CD4-positive, alpha-beta T cell treated with Interleukin-1 beta for 1 hour (primary cell): ENCODE measurements at places on chromosomes 1 and 21.

GRCh38 chr1:226981386-226981817 is 41.3 kb downstream of the COQ8A start:
- no peak for DNase-seq

GRCh38 chr1:196977278-196977677 is at the start of gene CFHR5:
Gene CFHR5 (plus strand): TSS chr1:196977556. CDS start chr1:196977665, 109 bp downstream.
- DNase-seq = no peak

GRCh38 chr1:192627901-192628300 is 8.0 kb upstream of the RGS13 start:
- no peak for DNase-seq

- peak; percentile 5 for DNase-seq
Observed at GRCh38 chr1:20430355-20431175, 55.4 kb downstream of the CAMK2N1 start.

GRCh38 chr21:38444691-38445090 is 53.6 kb downstream of the ERG start:
- no peak for DNase-seq

- DNase-seq = no peak
Observed at GRCh38 chr1:194586302-194586701, 1399.9 kb upstream of the B3GALT2 start.

DNA sequence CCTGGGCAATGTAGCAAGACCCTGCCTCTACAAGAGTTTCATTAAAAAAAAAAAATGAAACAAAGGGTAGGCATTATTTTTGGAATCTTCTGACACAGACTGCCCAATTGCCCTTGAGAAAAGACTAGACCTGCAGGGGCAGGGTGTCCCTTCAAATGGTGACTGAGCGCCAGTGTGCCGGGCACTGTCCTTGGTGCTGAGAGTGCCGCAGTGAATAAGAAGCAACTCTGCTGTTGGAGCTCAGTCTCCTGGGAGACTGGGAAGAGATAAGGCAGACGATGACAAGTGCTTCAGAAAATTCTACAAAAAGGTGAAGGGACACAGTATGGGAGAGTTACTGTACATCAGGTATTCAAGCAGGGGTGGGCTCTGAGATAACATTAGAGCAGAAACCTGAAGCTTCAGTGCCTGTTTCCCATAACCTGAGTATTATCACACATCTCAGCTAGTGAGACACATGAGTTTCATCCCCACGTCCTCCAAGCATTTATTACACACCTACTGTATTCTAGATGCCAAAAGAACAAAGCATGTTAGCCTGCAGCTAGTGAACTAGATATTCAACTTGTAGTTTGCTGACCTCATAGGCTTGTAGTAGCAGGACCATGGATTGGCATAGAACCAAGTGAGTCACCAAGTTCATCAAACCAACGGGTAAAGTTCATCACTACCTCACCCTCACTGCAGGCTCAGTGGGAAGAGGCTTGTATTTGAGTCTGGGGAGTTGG is 18.4 kb upstream of the RPL11 start:
- DNase-seq = no peak

GRCh38 chr1:183417772-183418491 is at the start of gene NMNAT2:
Gene NMNAT2 (minus strand): TSS chr1:183418380. CDS start chr1:183418267, 113 bp downstream.
- DNase-seq = no peak

DNA sequence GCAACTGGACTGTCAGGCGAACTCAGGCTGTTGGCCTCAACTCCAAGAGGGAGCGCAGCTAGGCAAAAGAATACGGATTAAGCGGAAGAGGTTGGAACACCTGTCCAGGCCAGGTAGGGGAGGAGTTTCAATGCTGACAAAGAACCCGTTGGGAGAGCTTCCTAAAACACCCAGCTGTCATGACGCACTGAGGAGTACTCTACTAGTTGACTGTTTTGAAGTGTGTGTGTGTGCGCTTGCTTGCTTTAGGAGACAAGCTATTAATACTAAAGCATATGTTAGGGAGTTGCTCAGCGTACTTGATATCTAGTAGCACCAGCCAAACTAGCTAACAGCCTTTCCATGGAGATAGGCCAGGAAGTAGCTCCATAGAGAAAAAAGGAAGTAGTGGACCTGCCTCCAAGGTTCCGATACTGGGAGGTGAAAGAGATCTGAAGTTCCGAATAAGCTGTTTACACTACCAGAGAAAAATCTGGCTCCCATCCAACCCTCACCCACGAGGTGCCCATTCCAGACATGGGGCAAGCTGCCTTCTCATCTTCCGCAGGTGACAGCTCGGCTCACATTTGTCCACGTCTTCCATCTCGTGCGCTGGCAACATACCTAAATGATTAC is 974 bp upstream of the FNBP1L start:
- peak; percentile 17 for DNase-seq

GRCh38 chr1:161390559-161390858 is 22.8 kb upstream of the CFAP126 start:
- DNase-seq = no peak

DNA sequence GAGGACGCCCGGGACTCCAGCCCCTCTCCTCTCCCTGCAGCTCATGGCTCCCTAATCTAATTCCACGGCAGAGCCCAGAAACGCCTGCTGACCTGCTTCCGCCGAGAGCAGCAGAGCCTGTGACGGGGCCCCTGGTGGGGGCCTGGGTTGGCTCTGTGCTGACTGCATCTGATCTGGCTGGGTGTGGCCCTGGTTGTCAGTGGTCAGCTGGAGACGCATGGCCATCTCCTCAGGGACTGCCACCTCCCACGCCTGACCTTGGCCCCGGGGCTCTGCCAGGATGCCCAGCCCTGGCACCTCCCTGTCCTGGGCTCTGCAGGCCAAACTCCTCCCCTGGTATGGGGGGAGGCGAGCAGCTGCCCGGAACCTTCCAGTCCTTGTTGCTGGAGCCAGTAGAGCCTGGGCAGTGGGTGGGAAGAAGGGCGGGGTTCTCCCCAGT is 1.1 kb upstream of the PLCH2 start:
- DNase-seq = no peak

- DNase-seq = no peak
Observed at GRCh38 chr1:41541592-41541952, 57.1 kb upstream of the EDN2 start.

- no peak for DNase-seq
Observed at GRCh38 chr1:1624443-1625403, 7.2 kb upstream of the MMP23B start.

GRCh38 chr1:43383449-43383848 is 6.2 kb downstream of the MED8 start:
- no peak for DNase-seq

- no peak for DNase-seq
Observed at GRCh38 chr1:1177452-1178206, 3.9 kb downstream of the TTLL10 start.

- no peak for DNase-seq
Observed at GRCh38 chr1:83735526-83735925, 263.4 kb downstream of the TTLL7 start.

GRCh38 chr1:231493421-231494185 is 34.9 kb upstream of the TSNAX start:
- DNase-seq = no peak

DNA sequence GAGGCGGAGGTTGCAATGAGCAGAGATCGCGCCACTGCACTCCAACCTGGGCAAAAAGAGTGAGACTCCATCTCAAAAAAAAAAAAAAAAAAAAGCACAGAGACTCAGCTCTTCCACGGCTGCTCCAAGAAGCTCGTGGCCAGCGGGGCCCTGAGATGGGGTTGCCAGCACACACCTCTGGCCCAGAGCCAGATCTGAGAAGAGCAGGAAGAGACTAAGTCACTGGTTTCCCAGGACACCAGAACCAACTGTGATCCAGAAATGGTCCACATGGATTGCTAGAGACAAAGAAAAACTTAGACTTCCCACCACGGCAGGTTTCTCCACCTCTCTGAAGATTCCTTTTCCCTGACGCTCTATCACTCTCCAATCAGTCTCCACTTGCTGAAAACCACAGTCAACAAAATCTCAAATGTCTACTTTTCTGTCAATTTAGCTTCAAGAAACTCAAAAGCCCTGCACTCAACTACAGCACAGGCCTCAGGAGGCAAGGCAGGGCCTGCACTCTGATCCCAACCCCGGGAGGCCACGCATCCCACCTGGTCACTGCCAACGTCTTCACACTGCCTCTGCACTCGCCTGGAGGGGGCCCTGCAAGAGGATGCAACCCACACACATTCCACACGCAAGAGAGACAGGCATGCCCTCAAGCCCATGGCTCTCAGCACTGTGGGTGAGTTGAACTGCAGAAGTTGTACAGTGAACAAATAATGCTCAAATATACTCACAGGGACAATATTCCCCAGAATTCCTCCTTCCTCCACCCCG is 79.0 kb downstream of the NPHP4 start:
- DNase-seq = no peak

DNA sequence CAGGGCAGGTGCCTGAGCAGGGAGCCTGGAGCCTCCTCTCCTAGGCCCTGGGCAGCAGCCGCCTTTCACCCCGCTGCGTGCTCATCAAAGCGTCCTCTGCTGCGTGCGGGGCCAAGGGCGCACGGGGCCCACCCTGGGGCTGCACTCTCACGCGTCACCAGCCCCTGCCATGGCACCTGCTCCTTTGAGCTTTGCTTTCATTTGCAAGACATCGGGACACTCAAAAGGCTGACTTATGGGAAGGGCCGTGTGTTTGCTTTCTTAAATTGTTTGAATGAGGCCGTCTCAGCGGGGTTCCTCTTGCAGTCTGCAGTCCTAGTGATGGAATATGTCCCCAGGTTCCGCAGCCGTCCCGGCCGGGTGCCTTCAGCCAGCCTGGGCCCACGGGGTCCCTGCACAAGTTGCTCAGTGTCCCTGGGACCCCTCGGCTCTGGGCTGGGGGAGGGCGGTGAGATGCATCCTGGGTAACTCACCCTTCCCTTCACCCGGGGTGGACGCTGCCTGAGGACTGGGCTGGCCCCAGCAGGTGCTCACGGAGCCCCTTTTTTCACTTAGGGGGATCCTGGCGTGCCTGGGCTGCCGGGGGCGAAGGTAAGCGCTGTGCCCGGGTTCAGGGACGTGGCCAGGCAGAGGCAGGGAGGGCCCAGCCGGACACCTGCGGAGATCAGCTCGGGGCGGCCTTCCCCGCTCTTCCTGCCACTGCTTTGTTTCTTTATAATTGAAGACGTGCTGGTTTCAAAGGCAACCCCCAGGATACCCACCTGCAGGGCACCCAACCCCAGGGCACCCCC is 53.1 kb downstream of the SLC19A1 start:
- no peak for DNase-seq

- no peak for DNase-seq
Observed at GRCh38 chr1:50105433-50105832, 3.3 kb upstream of the ELAVL4 start.

DNA sequence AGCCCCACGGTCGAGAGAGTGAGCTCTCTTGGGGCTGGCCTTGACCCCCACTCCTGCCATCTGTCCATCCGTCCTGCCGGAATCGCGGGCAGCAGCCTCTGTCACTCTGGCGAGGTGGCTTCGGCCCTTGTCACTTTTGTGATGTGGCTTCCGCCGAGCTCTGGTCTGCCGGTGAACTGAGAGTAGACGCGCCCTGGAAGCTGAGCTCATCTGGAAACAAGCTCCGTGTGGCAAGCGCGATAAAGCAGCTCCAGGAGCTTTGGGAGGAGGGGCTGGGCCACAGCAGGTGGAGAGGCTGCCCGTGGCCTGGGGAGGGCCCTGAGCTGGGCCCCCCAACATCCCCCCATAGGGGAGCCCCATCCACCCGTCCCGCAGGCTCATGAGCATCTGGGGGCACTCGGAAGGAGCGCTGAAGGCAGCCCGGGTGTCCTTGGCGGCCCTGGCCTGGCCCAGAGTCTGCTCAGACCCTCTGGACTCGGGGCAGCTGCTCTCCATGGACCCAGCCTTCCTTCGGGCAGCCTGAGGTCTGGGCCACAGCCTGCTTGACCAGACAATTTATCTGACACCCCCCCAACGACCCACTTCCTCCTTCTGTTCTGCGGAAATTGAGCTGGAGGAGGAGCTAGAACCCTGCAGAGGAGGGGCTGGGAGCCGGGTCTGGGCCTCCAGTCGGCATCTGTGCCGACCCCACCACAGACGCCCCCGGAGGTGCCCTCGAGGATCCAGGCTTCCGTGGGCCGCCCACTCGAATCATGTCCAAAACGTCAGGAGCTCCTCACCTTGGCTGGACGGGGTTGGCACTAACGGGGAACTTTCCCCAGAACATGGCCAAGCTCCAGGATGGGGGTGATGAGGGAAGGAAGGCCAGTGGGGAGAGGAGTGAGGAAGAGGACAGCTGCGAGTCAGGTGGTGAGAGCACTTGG is 59.1 kb downstream of the SLC19A1 start:
- DNase-seq = peak; percentile 38

DNA sequence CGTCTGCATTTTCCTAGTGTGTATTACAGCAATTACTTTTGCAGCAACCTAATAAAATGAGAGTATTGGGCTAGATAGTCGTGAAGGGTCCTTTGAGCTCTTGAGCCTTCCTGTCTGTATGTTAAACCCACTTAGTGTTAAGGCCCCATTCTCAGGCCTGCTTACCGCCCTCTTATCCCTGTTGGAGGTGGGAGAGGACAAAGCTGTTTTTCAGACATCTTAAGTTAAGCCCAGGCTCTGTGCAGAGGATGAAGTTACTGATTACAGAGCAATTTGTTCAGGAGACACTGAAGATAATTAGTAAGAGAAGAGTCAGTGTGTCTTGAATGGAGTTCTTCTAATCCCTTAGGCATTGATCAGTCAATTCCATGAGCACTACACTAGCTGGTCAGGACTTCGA is 114.6 kb downstream of the UCK2 start:
- no peak for DNase-seq

GRCh38 chr21:35333831-35334618 is 284.9 kb upstream of the RUNX1 start:
- no peak for DNase-seq

DNA sequence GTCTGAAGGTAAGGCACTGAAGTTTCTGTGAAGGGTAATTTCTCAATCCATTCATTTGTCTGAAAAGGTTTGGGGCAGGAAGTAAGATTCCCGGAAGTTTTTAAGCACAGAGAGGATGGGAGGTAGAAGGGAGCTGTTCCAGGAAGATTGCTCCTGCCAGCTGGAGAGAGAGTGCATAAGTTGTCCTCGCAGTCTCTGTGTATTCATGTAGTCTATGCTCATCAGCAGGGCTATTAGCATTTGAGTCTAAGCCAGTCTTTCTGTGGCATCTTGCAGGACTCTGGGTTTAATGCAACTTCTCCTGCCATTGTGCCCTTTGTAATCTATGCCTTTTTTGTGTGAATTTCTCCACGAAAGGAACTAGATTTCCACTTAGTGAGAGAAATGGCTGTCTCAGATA is 140.8 kb upstream of the FGGY start:
- no peak for DNase-seq

DNA sequence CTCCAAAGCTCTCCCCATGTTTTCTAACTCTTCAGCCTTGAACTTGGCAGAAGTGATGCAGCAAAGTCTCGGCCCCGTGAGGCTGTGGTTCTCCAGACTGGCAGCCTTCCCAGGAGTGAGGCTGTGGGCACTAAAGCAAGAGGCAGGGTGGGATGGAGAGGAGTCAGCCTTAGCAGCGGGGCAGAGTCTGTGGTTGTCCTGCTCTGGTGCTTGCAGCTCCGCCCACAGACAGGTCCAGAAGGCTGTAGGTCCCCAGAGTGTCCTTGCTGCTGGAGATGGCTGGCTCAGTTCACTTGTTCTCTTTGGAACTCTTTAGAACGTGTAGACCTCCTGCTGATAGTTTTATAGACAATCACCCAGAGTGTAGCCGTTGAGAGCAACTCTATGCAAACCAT is 142.6 kb downstream of the AJAP1 start:
- no peak for DNase-seq
